Naive B cell (primary cell): ENCODE measurements at places on chromosomes 1 and 21. TPM values are rescaled to one million over a fixed set of nuclear protein-coding genes. Genes with fewer than 3 reads are reported as not detected.

Gene EDARADD
- not detected for polyA plus RNA-seq

Gene RNU5D-1
- not detected for polyA plus RNA-seq

Gene FOXD3
- not detected for polyA plus RNA-seq

Gene PADI1
- not detected for polyA plus RNA-seq

Gene WNT2B
- 0.59 TPM for polyA plus RNA-seq

Gene OR2M3
- polyA plus RNA-seq, result not detected

Gene TRAF3IP3
- 161 TPM for polyA plus RNA-seq

Gene CNST
- 61.5 TPM for polyA plus RNA-seq

Gene AGTRAP
- 46.8 TPM for polyA plus RNA-seq

Gene CLK2
- polyA plus RNA-seq, result 12.7 TPM

Gene UBXN10
- polyA plus RNA-seq, result 0.09 TPM

Gene ENAH
- polyA plus RNA-seq, result 3.6 TPM

Gene CRABP2
- not detected for polyA plus RNA-seq

Gene FALEC
- not detected for polyA plus RNA-seq

Gene IL20
- polyA plus RNA-seq, result not detected

Gene MPL
- not detected for polyA plus RNA-seq

Gene DNM3
- 0.44 TPM for polyA plus RNA-seq

Gene RBM11
- polyA plus RNA-seq, result 2.9 TPM

Gene PDE9A
- polyA plus RNA-seq, result not detected

Gene TEKT2
- not detected for polyA plus RNA-seq

Gene SLC35F3
- not detected for polyA plus RNA-seq

Gene TEX38
- not detected for polyA plus RNA-seq

Gene NUP210L
- polyA plus RNA-seq, result not detected

Gene CFAP45
- 0.82 TPM for polyA plus RNA-seq

Gene UBASH3A
- polyA plus RNA-seq, result not detected

Gene VANGL2
- polyA plus RNA-seq, result 0.19 TPM

Gene URB1
- polyA plus RNA-seq, result 4.9 TPM
